ENCODE measurements at places on chromosomes 16 and 17.

DNA sequence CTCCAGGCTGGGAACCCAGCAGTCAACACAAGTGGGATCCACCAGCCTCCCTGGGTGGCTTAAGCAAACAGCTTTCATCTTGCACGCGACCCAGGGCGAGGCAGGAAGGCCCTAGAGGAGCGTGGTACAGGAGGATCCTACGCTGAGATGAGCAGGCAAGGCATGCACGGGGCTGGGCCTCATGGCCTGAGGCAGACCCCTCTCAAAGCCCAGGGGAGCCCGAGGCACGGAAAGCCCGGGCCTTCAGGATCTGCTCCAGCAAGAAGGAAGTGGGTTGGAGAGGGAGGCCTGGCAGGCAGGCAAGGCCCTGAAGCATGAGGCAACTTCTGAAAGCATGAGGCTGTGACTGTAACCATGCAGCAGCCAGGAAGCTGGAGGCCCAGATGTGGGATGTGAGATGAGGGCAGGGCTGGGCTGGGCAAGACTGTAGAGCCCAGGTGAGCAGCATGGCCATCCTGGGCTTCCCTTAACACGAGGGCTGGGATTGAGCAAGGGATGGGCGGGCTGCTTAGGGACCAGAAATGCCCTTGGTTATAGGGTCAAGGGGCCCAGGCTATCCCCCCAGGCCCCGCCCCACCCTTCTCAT is 338.7 kb downstream of the C16orf95 start:
- no peak for DNase-seq

GRCh38 chr17:18949566-18949965 is 2.4 kb upstream of the SLC5A10 start:
- no peak for DNase-seq

DNA sequence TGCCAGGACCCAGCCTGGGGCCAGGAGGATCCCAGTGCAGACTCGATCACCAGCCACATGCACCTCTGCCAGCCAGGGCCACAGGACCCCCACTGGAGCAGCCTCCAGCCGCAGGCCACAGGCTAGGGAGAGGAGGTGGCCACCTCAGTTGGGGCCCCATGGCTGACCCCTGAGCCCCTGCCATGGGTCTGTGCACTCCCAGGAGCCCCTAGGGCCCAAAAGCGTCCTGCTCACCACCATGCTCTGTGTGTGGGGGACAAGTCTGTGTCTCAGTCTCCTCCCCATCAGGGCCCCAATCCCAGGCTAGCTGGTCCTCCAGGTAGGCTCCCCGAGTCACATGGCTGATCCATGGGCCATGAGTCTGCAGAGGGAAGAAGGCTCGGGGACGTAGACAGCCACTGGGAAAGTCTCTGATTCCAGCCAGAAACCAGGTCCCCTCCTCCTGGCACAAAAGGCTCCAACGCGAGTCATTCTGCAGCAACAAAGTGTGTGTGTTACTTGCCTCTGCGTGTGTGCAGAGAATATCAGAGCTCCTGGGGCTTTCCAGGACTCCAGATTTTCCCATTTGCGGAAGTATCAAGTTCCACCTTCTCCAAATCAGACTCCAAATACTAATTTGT is 6.1 kb upstream of the PRSS8 start:
- DNase-seq, result no peak

GRCh38 chr17:860805-861204 is 78.7 kb downstream of the MRM3 start:
- no peak for DNase-seq

DNA sequence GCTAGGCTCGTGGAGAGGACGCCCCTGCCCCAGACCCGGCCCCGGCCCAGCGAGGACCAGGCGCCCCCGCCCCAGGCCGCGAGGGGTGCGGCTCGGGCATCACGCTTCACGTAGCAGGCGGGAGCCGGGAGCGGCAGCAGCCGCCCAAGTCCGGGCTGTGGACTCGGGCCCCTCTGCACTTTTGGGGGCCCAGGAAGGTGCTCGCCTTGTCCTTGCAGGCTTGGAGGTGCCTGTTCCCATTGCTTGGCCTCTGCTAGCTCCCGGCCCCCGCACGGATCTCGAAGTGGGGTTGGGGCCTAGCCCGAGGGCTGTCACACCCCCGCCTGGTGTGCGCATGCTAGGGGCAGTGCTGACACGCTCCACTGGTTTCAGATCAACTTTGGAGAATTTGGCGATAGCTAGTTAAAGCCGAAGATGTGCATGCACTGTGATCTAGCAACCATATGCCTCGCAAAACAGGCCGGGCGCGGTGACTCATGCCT is 55.7 kb downstream of the WSB1 start:
- no peak for DNase-seq

DNA sequence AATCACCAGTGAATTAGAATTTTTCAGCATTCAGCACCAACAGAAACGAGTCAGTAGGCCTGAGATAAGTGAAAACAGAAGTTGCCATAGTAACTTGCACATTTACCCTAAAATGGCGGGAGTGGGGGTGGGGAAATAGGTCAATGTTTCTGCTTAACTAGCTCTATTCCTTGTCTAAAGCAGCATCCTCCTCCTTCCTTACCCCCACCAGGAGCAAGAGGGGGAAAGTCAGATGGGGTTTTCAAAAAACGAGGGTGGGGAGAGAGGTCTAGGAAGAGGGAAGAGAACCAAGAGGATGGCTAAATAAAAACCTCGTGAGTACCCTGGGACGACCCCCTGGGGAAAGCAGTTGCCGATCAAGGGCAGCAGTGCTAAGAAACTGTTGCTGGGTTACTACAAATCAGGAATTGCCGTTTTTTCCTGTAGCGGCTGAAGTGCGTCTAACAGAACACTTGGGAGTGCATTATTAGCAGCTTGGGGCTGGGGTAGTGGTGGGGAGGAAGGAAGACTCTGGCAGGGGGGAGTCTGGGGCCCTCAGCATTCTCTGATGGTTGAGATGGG is 34.4 kb upstream of the MNT start:
- DNase-seq, result no peak

- no peak for DNase-seq
Measured at GRCh38 chr17:61450641-61451537, 1.3 kb upstream of the TBX4 start.

DNA sequence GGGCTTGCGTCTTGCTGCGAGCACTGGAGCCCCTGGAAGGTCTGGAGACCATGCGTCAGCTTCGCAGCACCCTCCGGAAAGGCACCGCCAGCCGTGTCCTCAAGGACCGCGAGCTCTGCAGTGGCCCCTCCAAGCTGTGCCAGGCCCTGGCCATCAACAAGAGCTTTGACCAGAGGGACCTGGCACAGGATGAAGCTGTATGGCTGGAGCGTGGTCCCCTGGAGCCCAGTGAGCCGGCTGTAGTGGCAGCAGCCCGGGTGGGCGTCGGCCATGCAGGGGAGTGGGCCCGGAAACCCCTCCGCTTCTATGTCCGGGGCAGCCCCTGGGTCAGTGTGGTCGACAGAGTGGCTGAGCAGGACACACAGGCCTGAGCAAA is 7.4 kb downstream of the MPG start:
- DNase-seq, result no peak
